ENCODE measurements at places on chromosomes 12 and 14.

GRCh38 chr12:49294086-49294803 is 702 bp upstream of the PRPH start:
- DNase-seq = peak; percentile 43

GRCh38 chr12:131732-132495 is 65.3 kb downstream of the IQSEC3 start:
- DNase-seq = no peak

DNA sequence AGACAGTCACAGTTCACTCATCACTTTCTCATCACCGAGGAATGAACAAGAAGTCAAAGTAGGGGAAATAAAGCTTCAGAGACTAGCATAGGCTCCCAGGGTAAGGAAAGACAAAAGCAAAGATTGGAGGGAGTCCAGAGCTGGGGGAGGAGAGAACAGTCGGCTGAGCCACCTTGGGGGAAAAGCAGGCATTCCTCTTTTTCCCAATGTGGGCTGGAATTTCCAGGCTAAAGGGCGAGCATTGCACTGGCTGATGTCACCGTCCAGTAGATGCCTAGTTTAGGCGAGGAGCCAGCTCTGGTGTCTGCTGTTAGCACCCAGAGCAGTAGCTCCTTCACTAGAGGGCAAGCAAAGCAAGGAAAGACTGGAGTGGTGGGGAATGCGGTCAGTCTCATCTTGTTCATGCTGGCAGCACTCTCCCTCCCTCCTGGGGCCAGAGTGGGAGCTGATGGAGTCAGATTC is 8.5 kb upstream of the KRT75 start:
- DNase-seq = no peak

DNA sequence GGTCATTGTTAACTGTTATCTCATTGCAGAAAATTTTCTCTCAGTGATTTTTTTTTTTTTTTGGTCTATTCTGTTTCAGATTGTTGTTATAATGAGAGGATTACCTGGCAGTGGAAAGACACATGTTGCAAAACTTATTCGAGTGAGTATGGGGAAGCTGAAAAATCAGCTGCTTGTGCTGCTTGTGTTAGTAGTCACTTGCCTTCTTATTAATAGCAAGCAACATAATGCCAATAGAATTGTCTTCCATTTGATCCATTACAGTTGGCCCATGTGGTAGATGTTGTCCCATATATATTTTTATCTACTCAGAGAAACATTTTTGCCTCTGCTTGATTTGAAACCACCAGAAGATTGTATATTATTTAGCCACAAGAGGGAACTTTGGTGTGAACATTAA is 53.0 kb downstream of the YLPM1 start:
- no peak for DNase-seq

DNA sequence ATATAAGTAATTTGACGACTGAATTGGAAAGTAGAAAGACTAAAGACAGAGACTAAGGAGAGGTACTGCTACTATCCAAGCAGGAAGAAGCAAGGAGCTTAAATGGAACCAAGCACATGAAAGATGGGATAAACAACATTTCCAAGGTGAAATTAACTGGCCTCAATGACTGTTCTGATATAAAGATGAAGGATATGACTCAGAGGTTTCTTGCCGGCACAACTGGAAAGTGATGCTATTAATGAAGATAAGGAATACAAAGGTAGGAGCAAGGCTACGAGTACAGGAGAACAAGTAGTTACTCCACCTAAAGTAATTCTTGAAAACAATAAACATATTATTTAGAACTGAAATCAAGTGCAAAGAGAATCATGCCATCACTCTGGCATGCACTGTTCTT is 6.4 kb downstream of the SNX6 start:
- no peak for DNase-seq

- no peak for DNase-seq
Measured at GRCh38 chr14:79704041-79704807, 507.1 kb downstream of the DIO2 start.

DNA sequence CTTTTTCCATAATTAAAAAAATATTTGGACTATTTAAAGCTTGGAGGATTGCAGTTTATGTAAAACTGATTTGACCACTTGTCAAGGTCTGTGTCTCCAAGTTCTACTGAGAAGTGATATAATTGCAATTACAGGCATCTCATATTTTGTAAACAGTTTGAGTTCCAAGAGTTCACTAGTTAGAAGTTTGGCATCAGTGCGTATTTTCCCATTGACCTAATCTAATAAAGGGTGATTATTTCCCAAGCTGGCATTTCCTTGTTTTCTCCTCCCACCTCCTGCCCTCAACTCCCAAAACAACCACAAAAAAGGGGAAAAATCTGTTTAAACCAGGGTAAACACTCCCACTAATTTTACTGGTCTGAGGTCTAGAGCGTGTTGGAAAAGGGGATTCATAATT is 3.0 kb upstream of the MYF6 start:
- DNase-seq = no peak

- no peak for DNase-seq
Measured at GRCh38 chr14:31229009-31229408, 21.4 kb upstream of the HECTD1 start.

- no peak for DNase-seq
Measured at GRCh38 chr14:99753225-99754140, 39.7 kb upstream of the EML1 start.

DNA sequence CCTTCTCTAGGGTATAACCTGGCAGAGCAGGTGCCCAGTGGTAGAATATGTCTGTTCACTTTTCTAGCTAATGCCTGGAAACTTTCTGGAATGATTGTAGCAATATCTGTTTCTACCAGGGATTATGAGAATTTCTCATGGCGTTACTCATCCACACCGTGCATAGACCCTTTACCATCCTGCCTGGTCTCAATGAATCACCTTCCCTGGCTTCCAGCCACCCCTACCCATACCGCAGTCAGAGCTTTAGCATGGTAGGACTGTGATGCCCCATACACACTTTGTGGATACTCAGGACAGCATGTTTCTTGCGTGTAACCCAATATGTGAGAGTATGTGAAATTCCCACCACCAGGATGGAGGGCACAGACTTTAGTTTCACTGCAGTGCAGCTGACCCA is 45.4 kb downstream of the TUNAR start:
- no peak for DNase-seq

DNA sequence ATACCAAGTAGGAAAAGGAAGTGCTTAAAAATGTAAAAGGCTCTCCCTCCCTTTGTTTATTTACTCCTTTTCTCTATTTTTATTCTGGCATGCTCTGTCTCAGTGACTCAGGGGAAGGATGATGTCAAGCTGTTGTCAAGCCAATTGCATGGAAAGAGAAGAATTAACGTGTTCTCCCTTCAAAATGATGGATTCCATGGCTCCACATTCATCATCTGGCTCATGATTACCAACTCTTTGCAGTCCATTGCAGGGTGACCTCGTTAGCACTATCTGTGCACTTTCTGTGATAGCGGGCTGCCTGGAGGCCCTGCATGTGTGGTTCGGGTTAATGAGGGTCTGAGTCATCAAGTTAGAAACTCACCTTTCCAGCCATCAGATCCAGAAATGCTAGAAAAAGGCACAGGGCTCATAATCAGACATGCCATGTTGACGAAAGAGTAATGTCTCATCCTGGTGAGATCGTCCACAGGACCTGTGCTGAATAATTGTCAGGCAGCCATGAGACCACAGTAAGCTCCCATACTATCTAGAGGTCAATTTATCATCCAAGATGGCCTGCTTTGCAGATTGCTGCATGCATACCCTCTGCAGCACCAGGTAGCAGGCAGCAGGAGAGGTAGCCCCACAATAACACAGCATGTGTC is 79.2 kb upstream of the BTG1 start:
- no peak for DNase-seq

- no peak for DNase-seq
Measured at GRCh38 chr14:105208738-105209075, 27.6 kb upstream of the NUDT14 start.

GRCh38 chr12:93325855-93326254 is 51.9 kb upstream of the NUDT4 start:
- DNase-seq = no peak

DNA sequence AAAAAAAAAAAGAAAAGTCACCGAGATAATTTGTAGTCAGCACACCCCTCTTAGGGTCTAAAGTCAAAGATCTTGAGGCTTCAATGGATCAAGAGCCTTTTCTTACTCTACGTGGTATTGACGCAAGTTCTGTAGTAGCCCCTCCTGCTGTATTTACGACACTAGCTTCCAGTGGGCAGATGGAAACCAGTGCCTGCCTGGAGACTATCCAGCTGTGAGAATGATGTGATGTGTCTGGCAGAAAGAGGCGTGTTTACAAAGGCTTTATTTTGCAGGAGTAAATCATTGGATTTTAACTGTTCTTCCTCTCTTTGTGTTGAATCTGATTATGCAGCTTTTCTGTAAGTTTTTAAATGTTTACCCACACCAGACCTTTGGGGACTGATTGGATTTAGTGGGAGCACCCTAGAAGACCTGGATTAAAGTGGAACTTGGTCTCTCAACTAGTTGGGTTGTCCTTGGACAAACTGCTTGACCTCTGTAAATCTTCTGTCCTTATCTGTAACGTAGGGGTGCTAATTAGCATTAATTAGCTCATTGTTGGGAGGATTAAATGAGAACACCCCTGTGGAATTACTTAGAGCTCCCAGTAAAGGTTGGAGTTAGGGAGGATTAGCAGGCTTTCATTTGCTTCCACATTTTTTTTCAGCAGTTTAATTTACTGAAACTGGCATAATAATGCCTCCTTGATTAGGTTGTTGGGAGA is 72.4 kb downstream of the RASSF3 start:
- DNase-seq = no peak

- DNase-seq = no peak
Measured at GRCh38 chr14:24943024-24943423, 106.9 kb downstream of the STXBP6 start.

- no peak for DNase-seq
Measured at GRCh38 chr14:57274551-57274950, 5.8 kb downstream of the AP5M1 start.

DNA sequence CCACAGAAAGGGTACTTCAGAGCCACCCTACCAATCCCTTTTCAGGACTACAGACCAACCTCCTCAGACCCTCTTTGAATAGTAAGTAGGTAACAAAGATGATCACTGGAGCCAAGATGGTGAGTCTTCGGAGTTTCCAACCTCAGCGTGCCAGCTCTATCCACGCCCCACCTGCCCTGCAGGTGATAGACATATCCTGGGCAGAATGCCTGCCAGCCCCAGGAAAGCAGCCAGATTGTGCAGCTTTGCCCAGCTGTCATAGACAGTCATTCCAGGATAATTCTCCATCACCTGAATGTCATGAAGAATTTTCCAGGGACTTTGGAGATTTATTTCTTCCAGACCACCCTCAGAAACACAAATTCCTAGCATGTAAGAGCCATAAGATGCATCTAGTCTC is 434.4 kb downstream of the RGS6 start:
- no peak for DNase-seq

DNA sequence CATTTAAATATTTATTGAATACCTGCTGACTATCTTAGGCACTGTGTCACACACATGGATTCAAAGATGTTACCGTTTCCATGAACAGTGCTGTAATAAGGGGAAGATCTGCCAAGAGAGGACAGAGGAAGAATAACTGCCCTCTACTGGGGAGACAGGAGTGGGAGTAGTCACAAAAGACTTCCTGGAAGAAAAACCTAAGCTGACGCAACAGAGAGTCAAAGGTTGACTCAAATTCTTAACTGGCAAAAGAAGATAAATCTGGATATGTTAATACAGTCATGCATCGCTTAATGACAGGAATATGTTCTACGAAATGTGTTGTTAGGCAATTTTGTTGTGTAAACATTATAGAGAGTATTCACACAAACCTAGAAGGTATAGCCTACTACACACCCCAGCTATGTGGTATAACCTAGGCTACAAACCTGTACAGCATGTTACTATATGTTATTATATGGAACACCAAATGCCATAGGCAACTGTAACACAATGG is 51.5 kb downstream of the DCAF5 start:
- DNase-seq = no peak

DNA sequence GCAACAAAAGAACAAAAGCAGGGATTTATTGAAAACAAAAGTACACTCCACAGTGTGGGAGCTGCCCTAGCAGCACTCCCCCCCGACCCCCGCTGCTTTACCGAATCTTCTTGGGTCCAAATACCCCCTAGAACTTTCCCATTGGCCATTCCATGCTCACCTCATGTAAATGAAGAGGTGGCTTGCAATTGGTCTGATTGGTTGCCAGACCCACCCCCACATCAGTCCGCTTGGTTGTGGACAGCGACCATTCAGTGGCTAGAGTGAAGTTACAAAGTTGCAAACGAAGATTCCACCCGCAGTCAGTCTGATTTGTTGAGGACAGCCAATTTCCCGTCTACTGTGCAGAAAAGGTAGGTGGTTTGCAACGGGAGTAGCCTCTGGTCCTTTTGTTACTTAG is 3.9 kb downstream of the STYX start:
- DNase-seq = no peak

- no peak for DNase-seq
Measured at GRCh38 chr14:89430391-89431236, 13.6 kb upstream of the FOXN3 start.

DNA sequence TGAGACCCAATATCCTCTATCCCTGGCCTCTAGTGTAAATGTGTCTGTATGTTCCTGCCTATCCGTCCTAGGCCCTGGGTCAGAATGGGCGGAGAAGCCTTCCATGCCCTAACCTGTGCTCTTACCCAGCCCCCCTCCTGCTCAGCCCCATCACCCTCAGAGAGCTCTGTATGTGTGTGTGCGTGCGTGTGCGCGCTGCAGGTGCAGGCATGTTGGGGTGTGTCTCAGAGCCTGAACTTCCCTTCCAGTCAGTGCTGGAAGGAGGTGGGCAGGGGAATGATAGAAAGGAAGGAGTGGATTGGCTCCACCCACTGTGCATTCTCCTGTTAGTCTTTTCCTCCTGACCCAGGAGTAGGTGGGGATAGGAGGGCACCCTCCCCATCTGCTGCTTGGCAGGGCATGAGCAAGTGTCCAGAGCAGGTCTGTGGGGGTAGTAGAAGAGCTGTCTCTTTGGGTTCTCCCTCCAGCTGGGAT is 7.2 kb downstream of the NAB2 start:
- DNase-seq = peak; percentile 59

DNA sequence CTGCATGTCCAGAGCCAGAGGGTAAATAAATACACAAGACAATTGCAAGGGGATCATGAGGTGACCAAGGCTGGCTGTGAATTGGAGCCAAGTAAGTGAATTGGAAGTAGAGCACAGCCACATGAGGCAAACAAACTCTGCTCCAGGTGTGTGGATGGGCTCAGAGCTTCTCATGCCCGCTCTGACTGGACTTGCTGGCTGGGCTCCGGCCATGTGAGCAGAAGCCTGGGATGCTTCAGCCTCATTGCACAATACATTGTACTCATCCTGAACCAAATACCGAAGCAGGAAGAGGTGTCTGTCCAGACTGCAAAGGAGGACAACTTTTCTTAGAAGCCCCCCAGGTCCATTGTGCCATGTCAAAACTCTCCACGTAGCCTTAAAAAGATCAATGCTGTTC is 193.0 kb downstream of the TTC8 start:
- no peak for DNase-seq

DNA sequence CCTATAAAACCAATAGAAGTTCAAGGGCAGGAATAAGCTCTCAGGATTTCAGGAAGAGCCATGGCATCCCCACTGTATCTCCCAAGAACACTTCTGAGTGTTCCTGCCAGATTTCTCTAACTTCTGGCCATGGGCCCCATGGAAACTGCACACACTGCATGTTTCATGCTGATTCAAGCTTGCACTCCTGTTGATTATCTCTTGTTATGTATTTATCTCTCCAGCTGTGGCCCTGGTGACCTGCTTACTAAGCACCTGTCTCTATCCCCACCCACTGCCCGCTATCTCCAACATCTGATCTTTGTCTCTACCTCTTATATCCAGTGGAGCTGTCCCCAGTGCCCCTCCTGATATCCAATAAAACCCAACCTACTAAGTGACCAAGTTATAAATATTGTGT is 285.3 kb downstream of the PDZRN4 start:
- DNase-seq = no peak

GRCh38 chr12:83613586-83614110 is 926.9 kb downstream of the TMTC2 start:
- DNase-seq = no peak
